ENCODE measurements at places on chromosomes 1 and 21.
A peak's percentile ranks its signal among the peaks of the same experiment; 100 is the strongest.

- no peak for DNase-seq
Measured at GRCh38 chr21:40684726-40685125, 162.2 kb downstream of the DSCAM start.

- no peak for DNase-seq
Measured at GRCh38 chr1:184218458-184219075, 167.0 kb downstream of the TSEN15 start.

DNA sequence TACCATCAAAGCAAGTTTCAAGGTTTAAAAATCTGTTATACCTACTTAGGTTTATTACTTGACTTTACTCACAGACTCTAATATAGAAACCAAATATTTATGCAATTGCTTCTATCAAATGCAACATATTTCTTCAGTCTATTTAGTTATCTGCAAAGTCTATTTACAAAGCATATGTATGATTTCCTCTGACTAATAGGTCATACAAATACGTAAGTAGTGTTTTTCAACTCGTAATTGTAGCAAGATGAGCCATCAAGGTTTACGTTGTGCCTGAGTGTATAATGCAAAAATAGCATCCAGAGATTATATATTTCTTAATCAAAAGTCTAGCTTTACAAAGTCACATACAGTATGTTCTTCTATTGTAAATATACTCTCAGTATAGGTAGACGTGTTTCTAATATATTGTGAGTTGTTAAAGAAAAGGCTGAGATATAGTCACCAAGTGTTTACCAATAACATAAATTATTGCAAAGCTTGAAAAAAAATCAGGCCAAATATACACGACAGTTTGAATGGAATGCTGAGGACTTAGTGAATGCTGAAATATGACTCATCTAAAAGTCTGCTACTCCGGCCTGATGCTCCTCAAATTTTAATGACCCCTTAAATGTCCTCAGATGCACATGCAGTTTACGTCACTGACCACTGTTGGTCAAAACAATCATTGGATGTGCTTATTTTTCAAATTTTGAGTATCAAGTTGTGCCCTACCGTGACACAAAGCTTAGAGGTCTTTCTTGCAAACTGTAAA, 48.4 kb downstream of the ADAMTS5 start:
- DNase-seq = no peak

GRCh38 chr1:168243198-168243597, 17.4 kb downstream of the SFT2D2 start:
- DNase-seq = peak; percentile 26

- DNase-seq = no peak
Measured at GRCh38 chr1:64581135-64581842, 111.4 kb downstream of the CACHD1 start.

- no peak for DNase-seq
Measured at GRCh38 chr1:213162338-213162737, 111.3 kb downstream of the RPS6KC1 start.

- DNase-seq = no peak
Measured at GRCh38 chr1:205680073-205680851, at the start of gene SLC45A3. Gene SLC45A3, minus strand, starts transcription at chr1:205680509. Its CDS starts 15,853 bp downstream, at chr1:205664656.

DNA sequence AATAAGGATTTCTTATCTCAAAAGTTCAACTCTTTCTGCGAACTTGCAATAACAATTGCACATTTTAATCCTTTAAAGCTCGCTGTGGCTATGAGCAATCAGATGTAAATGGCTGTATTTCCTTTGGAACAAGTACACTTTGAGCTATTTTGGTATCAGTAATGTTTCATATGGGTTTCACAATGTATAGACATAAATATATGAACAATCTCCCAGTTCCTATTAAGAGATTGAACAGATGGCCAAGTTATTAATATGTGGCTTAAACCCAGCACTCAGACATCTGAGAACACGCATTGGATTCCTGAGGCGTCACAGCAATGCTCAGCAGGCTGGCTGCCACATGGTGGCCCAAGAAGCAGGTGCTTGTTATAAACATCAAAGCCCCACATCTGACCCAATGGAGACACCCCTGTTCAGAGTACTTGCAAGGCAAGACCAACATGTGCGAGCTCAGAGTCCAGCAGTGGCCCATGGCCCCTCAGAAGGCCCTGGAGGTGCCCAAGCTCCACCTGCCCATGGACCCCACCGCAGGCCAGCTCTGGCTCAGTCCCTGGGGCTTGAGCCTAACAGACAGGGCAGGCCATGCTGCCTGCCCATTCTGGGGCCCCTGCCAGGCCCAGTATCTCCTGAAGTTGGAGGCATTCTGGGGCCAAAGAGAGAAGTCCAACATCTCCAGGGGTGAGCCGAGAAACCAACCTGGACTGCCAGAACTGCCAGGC, 23.7 kb downstream of the PSMG1 start:
- no peak for DNase-seq

GRCh38 chr1:206970446-206970845, at the start of gene FCAMR:
Gene FCAMR, minus strand, starts transcription at chr1:206970460. Its CDS starts 335 bp downstream, at chr1:206970125.
- DNase-seq = no peak

DNA sequence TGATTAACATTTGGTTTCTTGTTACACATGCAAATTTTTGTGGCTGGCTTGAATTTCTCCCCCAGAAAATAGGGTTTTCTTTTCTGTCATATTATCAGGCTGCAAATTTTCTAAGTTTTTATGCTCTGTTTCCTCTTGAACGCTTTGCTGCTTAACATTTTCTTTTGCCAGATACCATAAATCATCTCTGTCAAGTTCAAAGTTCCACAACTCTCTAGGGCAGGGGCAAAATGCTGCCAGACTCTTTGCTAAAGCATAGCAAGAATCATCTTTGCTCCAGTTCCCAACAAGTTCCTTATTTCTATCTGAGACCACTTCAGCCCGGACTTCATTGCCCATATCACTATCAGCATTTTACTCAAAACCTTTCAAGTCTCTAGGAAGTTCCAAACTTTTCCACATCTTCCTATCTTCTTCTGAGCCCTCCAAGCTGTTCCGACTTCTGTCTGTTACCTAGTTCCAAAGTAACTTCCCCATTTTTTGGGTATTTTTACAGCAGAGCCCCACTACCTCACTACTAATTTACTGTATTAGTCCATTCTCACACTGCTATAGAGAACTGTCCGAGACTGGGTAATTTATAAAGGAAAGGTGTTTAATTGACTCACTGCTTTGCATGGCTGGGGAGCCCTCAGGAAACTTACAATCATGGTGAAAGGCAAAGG, 486.9 kb upstream of the NCAM2 start:
- no peak for DNase-seq

DNA sequence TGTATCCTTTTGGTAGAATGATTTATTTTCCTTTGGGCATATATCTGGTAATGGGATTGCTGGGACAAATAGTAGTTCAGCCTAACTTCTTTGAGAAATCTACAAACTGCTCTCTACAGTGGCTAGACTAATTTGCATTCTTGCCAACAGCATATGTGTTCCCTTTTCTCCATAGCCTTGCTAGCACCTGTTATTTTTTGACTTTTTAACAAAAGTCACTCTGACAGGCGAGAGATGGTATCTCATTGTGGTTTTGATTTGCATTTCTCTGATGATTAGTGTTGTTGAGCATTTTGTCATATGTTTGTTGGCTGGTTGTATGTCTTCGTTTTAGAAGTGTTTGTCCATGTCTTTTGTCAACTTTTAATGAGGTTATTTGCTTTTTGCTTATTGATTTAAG, 99.8 kb downstream of the UCK2 start:
- no peak for DNase-seq

GRCh38 chr1:152761609-152762213, 3.9 kb downstream of the KPRP start:
- DNase-seq = no peak

- no peak for DNase-seq
Measured at GRCh38 chr1:67211589-67212563, 45.6 kb downstream of the IL23R start.

DNA sequence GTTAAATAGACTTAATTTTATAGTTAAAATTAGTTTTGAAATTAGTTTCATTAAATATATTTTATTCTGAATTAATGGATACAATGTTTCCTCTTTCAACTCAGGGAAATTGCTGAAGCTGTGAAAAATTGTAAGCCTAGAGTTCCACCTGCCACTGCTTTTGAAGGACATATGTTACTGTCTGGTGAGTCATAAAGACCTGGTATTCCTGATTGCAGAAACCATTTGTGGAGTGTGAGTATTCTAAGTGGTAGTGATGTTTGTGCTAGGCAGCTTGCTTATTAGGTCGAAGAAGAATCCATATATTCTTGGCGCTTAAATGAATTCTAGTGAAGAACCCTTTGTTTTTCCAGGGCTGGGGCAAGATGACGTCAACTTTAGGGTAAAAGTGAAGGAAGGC, 34.0 kb downstream of the MTR start:
- DNase-seq = no peak

DNA sequence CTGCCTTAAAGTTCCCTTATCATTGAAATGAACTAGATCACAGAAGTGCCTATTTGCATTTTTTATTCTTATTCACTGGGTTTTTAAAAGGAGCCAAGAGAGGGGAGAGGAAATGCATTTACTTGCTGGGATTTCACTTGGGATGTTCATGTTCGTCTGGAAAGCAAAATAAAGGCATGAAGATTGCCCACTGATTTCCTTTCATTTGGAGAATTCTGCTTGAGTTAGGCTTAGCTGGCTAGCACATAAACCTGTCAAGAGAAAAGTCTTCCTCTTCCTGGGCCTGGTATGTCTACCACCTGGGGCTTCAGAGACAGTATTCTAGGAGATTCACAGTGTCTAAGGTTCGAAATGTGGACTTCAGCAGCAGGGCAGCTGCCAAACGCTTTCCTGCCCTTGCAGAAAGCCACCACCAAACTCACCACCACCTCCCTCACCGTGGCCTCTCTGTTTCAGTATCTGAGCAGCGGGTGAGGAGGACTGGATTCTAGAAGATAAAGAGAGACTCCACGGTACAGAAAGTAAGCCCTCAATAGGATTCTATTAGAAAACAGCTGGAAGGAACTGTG, 44.5 kb downstream of the HIVEP3 start:
- no peak for DNase-seq

- DNase-seq = no peak
Measured at GRCh38 chr1:109933856-109934711, 23.4 kb downstream of the CSF1 start.

DNA sequence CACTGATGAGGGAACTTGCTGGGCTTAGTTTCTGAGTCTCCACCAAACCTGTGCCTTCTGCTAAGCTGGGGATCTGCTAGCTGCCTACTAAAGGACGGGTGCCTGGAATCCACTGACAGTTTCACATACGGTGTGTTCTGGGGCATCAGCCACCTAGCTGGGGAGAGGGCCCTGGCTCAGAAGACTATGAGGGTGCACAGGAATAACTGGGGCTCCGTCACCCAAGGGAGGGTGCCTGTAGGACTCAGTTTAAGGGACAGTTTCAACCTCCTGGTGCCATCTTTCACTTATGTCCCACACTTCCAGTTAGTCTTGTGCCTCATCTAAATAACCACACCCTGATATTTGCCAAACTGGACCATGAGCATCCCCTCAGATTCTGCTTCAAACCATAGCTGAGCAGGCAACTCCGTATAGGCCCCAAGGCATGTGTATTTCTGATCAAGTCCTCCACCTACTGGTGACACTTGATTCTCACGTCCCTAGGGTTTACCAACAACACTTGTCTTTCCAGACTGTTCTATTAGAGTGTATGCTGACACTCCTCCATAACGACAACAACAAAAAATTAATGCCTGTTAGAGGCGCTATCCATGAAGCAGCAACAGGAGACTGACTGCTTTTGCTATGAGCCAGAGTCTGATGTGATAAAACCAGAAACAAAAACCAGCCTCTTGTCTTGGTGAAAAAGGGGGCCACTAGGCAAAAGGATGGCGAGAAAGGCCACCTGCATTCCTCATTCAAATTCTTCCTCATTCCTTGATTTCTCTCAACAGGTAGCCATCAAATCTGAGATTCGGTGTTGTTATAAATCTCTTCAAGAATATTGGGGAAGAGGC, 55.0 kb upstream of the PAXBP1 start:
- peak; percentile 49 for DNase-seq

DNA sequence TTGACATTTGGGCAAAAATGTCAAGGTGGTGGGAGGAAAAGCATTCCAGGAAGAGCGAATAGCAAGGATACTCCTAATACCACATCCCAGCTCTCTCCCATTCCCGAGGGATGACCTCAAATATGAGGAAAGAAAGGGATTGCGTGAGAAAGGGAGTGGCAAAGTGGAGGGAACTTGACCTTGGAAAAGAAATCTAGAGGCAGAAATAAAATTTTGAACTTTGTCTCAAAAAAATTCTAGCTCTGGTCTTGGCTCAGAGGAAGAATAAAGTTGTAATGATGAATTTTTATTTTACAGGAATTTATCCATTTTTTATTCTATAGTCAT, 127.8 kb downstream of the TBX19 start:
- no peak for DNase-seq

DNA sequence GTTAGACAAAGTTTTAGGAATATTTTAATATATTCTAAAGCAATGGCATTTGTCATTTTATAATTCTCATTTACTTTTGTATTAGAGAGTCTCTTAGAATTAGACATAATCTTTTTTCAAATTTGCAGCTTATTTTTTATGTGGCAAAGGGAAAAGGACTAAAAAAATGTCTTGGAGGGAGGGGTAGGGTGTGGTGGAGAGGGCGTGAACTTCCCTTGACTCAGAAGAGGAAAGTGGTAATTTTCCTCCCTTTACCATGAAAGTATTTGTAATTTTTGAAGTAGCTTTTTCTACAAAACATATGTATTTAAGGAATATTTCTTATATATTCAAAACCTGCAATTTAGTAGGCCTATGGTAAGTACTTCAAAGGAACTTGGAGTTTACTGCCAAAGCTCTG, 6.9 kb upstream of the RABGAP1L start:
- DNase-seq = no peak

- no peak for DNase-seq
Measured at GRCh38 chr1:188043536-188044245, 1214.9 kb downstream of the PLA2G4A start.

GRCh38 chr1:226600254-226600653, 51.7 kb downstream of the STUM start:
- no peak for DNase-seq

GRCh38 chr1:14282707-14283106, 315.8 kb upstream of the KAZN start:
- DNase-seq = no peak

GRCh38 chr1:201038186-201038876, 14.8 kb upstream of the KIF21B start:
- DNase-seq = no peak

DNA sequence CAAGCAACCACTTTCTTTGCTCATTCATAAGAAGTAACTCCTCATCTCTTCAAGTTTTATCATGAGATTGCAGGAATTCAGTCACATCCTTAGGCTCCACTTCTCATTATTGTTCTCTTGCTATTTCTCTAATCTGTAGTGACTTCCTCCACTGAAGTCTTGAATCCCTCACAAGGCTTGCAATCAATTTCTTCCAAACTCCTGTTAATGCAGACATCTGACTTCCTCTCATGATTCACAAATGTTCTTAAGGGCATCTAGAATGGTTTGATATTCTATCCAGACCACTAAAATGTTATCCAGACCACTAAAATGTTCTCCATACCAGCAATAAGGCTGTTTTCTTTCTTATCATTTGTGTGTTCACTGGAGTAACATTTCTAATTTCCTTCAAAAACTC, 528.1 kb downstream of the DPYD start:
- no peak for DNase-seq

GRCh38 chr1:186888367-186888766, 59.6 kb downstream of the PLA2G4A start:
- no peak for DNase-seq

Data from mucosa of gallbladder (tissue), 1 donor.